Umbilical cord (tissue), 2 donors: ENCODE measurements at places on chromosomes 13 and 19.

- no peak for DNase-seq
Observed at GRCh38 chr13:72745260-72745659, 17.5 kb downstream of the BORA start.

- DNase-seq, result peak; percentile 56
Observed at GRCh38 chr13:110307767-110308655, 927 bp downstream of the COL4A2 start.

GRCh38 chr13:40968416-40969000, 50.6 kb downstream of the ELF1 start:
- DNase-seq, result no peak

GRCh38 chr13:74136084-74136658, 2.0 kb upstream of the KLF12 start:
- peak; percentile 83 for DNase-seq

DNA sequence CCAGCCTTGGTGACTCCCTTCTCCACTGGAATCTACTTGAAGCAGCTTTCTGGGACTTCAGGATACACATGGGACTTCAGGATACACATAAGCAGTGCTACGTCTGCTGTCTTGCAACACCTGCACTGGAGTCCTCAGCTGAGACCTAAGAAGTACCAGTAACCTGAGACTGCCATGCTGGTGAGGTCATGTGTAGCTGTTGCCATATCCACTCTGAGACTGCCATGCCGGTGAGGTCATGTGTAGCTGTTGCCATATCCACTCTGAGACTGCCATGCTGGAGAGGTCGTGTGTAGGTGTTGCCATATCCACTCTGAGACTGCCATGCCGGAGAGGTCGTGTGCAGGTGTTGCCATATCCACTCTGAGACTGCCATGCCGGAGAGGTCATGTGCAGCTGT, 937.9 kb downstream of the EFNB2 start:
- no peak for DNase-seq

- DNase-seq, result peak; percentile 37
Observed at GRCh38 chr13:48334534-48335127, 31.1 kb downstream of the RB1 start.

DNA sequence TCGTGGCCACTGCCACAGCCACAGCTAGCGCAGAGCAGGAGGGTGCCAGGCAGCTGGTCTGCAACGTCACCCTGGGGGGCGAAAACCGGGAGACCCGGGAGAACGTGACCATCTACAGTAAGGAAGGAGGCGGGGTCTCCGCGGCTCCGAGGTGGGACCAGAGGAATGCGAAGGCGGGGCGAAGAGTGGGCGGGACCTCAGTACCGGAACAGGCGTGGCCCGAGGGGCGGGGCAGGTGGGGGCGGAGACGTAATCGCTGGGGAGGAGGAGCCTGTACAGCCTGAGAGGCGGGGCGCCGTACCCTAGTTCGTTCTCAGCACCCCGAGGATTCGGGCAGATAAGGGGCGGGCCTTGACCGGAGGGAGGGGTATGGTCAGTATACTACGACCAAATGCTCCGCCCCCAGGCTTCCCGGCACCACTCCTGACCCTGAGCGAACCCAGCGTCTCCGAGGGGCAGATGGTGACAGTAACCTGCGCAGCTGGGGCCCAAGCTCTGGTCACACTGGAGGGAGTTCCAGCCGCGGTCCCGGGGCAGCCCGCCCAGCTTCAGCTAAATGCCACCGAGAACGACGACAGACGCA, 2.5 kb downstream of the ICAM5 start:
- DNase-seq, result no peak

DNA sequence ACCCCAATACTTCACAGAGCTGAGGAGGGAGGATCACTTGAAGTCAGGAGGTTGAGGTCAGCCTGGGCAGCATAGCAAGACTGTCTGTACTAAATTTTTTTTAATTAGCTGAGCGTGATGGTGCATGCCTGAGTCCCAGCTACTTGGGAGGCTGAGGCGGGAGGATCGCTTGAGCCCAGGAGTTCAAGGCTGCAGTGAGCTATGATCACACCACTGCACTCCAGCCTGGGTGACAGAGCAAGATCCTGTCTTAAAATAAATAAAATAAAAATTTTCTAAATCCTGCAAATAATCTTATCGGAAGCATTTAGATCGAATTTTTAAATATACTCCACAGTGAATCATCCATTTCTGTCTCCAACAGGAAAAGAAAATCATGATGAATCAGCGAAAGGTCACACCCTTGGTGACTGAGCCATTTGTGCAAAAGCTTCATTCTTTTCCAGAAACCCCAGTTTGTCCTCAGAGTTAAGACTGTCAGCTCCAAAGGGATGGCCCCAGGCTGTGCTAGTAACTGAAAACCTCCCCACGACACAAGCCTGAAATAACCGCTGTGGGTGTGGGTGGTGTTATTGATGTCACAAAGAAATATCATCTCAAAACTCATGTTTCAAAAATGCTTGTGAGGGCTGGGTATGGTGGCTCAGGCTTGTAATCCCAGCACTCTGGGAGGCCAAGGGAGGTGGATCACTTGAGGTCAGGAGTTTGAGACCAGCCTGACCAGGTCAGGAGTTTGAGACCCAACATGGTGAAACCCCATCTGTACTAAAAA, 167.6 kb downstream of the PTPRS start:
- peak; percentile 58 for DNase-seq

DNA sequence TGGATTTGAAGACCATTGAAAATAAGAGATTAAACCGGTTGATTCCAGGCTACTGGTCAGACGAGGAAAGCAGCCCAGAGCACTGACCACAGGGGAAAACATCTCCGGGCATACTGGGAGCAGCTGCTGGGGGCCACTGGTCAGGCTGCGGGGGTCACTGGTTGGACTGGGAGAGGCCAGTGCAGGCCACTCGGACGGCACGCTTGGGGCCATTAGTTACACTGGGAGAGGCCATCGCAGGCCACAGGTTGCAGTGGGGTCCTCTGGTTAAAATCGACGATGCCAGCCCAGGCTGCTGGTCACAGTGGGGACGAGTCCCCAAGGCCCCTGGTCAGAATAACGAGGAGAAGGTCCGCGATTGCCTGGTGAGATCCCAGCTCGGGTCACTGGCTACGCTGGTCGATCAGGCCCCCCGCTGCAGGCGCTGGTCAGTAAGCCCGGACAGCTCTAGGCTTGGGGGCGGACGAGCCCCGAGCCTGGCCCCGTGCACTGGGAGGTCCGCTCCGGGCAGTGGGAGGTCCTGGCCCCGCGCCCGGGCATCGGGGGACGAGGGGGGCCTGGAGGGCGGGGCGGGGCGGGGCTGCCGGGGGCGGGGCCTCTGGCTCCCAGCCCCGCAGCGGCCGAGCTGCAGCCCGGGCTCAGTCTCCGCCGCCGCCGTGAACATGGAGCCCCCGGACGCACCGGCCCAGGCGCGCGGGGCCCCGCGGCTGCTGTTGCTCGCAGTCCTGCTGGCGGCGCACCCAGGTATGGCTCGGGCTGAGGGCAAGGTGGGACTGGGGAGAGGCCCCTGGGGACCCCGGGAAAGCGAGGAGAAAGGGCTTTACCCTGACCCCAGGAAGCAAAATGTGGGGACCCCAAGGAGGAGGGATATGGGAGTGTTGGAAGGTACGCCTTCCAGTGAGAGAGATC, at the start of gene BCAM:
Gene BCAM, plus strand, starts transcription at position 641 of the 909 bp plus-strand sequence. Its CDS starts 22 bp downstream, at position 663.
- peak; percentile 67 for DNase-seq

DNA sequence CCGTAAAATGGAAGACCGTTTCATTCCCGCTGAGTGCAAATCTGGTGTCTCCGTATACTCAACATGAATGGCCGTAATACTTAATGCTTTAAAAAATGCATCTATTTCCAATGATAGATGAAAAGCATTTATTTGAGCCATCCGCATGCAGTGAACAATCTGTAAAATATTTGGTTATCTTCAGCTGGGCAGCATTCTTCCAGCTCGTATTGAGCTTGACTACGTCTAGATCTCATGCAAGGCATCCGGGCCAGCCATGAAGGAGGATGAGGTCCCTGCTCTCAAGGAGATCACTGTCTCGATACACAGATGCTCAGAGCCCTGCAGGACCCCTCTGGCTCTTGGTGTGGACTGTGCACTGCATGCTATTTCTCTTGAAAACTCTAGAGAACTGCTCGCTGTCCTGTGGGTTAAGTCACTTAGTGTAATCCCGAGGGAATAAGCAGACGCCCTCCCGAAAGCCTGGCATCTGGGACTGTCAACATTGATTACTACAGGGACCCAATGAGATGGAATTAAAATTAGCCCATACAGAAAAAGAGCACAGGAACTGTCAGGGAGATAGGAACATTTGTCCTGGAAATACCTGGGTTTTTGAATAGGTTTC, 112.4 kb upstream of the RNF113B start:
- DNase-seq, result no peak

- DNase-seq, result no peak
Observed at GRCh38 chr19:29549105-29550070, 23.6 kb downstream of the VSTM2B start.

DNA sequence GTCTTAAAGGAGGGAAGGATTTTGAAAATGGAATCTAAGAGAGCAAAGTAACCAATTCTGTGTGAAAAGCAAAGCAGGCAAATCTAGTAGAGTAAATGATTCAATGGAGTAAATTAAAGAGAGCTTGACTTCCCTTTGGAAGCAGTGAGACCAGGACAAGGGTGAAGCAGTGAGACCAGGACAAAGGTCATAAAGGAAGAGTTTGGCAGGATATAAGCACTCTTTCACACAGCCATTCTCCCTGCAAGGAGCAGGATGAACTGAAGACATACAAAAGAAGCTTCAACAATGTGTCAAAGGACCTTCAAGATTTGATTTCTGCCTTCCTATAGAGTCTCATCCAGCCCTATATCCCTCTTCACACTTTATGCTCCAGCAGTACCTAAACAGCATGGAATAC, 123.8 kb downstream of the ENOX1 start:
- DNase-seq, result no peak

- no peak for DNase-seq
Observed at GRCh38 chr13:113855012-113855921, 8.6 kb downstream of the GAS6 start.

GRCh38 chr13:74681891-74682290, 547.7 kb upstream of the KLF12 start:
- no peak for DNase-seq

DNA sequence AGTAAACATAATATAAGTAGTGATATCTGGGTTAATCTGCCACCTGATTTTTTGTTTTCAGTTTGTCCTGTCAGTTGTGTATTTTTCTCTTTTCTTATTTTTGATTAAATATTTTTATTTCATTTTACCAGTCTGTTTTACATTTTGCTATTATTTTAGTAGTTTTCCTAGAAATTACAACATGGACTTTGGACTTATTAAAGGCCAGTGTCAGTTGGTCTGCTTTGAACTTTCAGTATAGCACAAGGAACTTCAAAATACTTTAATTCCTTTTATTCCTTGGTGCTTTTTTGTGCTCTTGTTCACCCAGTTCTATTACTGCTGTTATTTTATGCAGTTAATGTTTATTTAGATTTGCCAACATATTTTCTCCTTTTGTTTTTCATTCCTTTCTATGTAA, 149.6 kb downstream of the PDS5B start:
- DNase-seq, result no peak

- DNase-seq, result peak; percentile 33
Observed at GRCh38 chr19:46014941-46015686, 7.7 kb downstream of the PGLYRP1 start.

- no peak for DNase-seq
Observed at GRCh38 chr19:55133639-55134444, 15.2 kb downstream of the TNNT1 start.

- no peak for DNase-seq
Observed at GRCh38 chr13:67227131-67227983, 2.8 kb downstream of the PCDH9 start.

GRCh38 chr13:40352380-40352778, 314.1 kb downstream of the FOXO1 start:
- no peak for DNase-seq

DNA sequence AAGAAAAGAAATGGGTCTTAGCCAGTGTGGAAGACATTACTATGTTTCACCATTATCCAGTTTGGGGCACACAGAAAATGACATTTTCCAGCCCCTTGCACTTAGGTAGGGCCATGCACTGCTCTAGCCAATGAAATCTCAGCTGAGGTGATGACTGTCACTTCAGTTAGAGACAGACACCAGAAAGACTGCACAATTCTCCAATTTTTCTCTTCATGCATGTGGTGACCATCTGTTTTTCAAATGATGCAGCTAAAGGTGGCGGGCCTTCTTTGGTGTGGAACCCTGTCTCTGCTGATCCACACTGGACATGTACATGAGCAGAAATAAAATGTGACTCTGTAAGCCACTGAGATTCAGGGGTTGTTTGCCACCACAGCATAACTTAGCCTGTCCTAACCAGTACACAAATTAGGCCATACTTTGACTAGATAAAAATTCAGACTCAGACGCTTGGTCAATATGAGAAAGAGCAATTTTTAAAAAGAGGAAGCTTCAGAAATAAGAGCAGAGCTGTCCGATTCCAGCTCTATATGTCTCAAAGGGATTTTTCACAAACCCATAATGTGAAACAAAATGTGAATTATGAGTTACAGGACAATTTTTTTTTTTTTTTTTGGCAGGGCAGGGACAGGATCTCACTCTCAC, 6.7 kb downstream of the ZNF565 start:
- no peak for DNase-seq

- no peak for DNase-seq
Observed at GRCh38 chr19:50293263-50294004, 35.7 kb downstream of the KCNC3 start.

- DNase-seq, result no peak
Observed at GRCh38 chr13:29654384-29654783, 58.9 kb upstream of the SLC7A1 start.

DNA sequence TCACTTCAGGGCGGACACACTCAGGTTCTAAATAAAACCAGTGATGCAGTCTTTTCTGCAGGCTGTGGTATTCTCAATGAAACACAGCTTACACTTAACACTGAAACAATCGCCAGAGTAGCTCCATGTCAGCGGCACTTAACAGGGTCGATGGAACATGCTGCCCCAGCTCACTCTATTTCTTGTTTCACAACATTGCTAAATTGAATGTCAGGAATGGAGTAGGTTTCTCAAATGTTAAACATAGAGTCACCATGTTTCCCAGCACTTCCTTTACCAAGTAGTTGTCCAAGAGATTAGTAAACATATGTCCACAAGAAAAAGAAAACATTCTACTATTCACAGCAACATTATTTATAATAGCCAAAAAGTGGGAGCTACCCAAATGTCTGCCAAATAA, 306.9 kb downstream of the SLITRK6 start:
- no peak for DNase-seq

DNA sequence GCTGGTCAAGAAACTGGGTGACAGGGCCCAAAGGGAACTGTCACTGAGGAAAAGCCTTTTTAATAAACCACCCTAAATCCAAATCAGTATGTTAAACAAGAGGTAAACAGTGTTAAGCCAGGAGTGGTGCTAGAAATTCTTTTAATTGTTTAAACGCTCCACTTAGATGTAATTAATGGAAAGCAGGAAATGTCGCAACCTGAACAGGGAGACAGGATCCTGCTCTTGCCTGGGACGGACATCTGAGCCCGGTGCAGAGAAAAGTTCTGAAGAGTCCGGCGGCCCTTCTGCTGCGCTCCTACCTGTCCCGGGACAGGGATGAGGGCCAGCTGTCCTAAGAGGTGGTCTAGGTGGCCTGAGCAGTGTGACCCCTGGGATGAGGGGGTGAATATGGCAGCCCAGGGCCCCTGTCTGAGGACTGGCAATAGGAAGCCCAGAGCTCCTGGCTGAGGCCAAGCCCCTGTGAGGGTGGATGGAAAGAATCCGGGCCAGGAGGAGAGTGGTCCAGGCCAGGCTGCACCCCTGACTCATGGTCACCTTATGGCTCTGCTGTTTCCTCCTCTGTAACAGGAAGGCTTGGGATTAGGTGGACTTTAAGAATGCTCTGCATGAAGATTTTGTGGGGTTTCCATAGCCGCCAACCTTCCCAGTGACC, 112.8 kb upstream of the GJB6 start:
- DNase-seq, result no peak
